Parietal lobe (tissue), 2 donors: ENCODE measurements at places on chromosomes 3 and 15. TPM values are rescaled to one million over a fixed set of nuclear protein-coding genes. Genes with fewer than 3 reads are reported as not detected.

MNS1 gene
- total RNA-seq = 2.8 TPM

PRTG gene
- 7.2 TPM for total RNA-seq

REC114 gene
- total RNA-seq = not detected

GPX1 gene
- total RNA-seq = 62.0 TPM

SLC22A14 gene
- total RNA-seq = 1.3 TPM

NMNAT3 gene
- 13.5 TPM for total RNA-seq

IMP3 gene
- total RNA-seq = 32.9 TPM

FANCD2OS gene
- total RNA-seq = not detected
